GM23248 (cell line): ENCODE measurements at places on chromosomes 4 and X. TPM values are rescaled to one million over a fixed set of nuclear protein-coding genes. Genes with fewer than 3 reads are reported as not detected.

GRCh38 chrX:44099366-44099765 lies 126.2 kb upstream of the NDP start:
- H3K27ac ChIP-seq = no peak overlapping the region
- DNase-seq = no peak
- no peak overlapping the region for H3K4me3 ChIP-seq
- no peaks in the 10 kb centered on the region for H3K27me3 ChIP-seq
- H3K36me3 ChIP-seq = no peaks in the 10 kb centered on the region

GRCh38 chrX:19243431-19243830 lies 100.3 kb upstream of the PDHA1 start:
- H3K4me3 ChIP-seq = no peak overlapping the region
- H3K4me1 ChIP-seq = no peaks in the 10 kb centered on the region
- H3K36me3 ChIP-seq = no peaks in the 10 kb centered on the region
- no peaks in the 10 kb centered on the region for H3K27me3 ChIP-seq

DNA sequence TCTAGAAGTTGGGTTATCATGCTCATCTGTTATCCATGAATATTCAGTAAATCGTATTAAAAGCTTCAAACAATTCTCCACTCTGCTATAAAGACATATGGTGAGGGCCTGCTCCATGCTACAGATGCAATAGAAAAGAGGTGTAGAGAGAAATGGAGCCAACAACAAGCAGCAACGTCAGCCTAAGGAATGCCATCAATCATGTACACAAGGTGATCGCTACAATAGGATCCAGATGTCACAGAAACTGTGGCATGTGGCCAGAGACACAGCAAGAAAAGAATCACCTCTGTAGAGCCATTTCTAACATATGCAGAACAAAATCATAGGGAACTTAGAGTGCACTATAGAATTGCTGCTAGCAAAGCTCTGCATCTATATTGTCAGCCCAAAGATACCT lies 1188.1 kb downstream of the PCDH7 start:
- DNase-seq = no peak
- no peak overlapping the region for H3K4me3 ChIP-seq
- no peaks in the 10 kb centered on the region for H3K36me3 ChIP-seq
- H3K27ac ChIP-seq = no peak overlapping the region
- no peaks in the 10 kb centered on the region for H3K27me3 ChIP-seq

Gene ADRA2C
- 0.09 and 0.14 TPM in 2 replicates for polyA plus RNA-seq

- no peaks in the 10 kb centered on the region for H3K4me1 ChIP-seq
- H3K27me3 ChIP-seq = no peaks in the 10 kb centered on the region
- DNase-seq = no peak
- H3K4me3 ChIP-seq = no peak overlapping the region
- H3K36me3 ChIP-seq = no peaks in the 10 kb centered on the region
- H3K27ac ChIP-seq = no peak overlapping the region
Measured at GRCh38 chrX:24547961-24548360, 82.9 kb downstream of the PDK3 start.

- no peak overlapping the region for H3K27ac ChIP-seq
- H3K4me1 ChIP-seq = no peaks in the 10 kb centered on the region
- no peak for DNase-seq
Measured at GRCh38 chr4:147398556-147398955, 82.3 kb upstream of the EDNRA start.

Gene NMU
- polyA plus RNA-seq = 0.61 TPM in 1 of 2 replicates, not detected in the other
